ENCODE measurements at places on chromosomes 11 and 22.

DNA sequence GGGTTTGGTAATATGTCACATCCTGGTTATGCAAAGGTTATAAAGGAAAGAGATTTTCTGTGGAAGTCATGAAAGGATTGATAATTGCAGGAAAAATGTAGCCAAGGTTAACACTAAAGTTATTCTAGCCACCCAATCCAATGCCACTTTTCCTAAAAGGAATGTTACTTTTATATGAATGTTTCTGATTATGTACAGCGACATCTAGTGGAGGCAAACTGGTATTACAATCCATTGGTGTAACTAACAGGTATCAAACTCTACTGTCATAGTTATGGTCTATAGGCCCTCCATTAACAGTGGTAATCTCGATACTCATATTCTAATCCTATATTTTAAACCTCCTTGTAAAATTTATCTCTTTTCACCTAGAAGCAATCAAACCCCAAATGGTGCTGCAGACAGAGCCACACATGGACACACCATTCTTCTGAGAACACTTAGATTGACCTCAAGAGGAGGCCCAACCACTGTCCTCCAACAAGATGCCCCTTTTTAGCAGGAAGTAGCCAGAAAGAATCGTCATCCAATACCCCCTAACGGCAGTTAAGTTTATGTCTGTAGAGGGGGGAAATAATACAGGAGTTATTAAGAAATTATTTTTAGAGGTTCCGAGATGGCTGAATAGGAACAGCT, 74.9 kb upstream of the RAG2 start:
- peak; percentile 23 for DNase-seq

GRCh38 chr11:58912124-58912523, 27.2 kb upstream of the GLYATL1 start:
- DNase-seq, result no peak

GRCh38 chr11:134313821-134314607, 17.8 kb upstream of the GLB1L2 start:
- no peak for DNase-seq

DNA sequence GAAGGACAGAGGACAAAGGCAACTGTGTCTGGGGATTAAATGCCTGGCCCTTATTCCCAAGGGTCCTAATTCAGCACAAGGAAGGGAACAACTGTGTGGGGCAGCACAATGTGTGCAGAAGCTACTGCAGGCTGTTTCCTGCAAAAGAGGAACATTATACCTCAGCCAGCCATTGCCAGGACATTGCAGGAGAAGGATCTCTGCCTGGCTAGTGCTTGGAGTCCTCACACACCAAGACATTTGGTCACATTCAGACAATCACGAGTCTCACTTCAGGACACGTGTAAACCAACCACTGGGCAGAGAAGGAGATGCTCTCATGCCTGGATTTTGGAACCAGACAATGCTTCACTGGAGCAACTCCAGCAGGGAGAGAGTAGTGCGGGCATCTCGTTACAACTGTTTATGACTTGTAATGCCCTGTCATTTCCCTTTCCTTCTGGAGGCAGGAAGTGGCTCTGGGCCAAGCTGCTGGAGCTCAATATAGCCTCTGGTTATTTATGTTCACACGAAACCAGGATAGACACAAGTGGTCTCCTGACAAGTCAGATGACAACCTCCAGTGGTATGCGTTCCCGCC, 23.9 kb upstream of the ZC3H12C start:
- DNase-seq, result peak; percentile 92

GRCh38 chr22:50396751-50397370, 53.7 kb downstream of the PPP6R2 start:
- no peak for DNase-seq

GRCh38 chr11:13341026-13341425, 63.4 kb downstream of the BMAL1 start:
- DNase-seq, result no peak

DNA sequence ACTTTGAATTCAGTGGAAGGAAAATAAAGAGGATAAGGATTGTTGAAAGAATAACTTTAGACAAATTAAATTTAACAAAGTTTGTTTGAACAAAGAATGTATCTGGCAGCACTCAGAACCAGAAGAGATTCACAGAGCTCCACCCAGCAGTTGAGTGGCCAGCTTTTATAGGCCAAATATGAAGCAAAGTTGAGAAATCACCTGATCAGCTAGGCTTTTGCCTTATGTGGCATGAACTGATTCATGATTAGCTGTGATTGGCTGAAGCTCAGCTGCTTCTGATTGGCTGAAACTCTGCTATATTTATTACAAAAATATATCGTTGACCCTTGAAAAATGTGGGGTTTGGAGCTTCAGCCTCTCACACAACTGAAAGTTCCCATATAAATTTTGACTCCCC, 62.6 kb downstream of the PIWIL4 start:
- DNase-seq, result no peak

GRCh38 chr11:17603056-17603825, 56.2 kb downstream of the OTOG start:
- DNase-seq, result no peak

DNA sequence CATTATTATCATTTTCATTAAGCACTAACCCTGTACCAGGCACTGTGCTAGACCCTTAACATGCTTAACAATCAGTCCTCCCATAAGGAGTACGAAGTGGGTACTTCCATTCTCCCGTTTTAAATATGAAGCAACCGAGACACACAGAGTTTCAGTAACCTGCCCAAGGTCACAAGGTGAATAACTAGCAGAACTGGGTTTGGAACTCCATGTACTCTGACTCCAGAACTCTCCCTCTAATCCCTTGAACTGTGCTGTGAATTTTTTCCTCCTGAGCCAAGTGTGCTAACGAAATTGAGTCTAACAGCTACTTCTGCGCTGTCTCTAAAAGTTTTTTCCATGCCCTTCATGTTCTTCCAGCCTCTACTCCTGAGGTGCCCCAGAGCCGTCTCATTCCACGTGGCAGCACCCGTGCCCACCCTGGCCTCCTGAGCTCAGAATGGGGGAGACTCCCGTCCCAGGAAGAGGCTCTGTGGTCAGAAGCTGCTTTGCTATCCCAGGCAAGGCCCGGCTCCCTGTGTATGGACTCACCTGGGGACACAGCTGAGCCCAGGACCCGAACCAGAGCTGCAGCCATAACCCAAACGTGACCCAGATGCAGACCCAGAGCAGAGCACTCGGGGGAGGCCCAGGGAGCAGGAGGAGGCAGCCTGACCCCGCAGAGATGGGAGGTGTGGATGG, 8.6 kb upstream of the TRIM29 start:
- no peak for DNase-seq

- no peak for DNase-seq
Observed at GRCh38 chr11:788953-789940, 643 bp downstream of the CEND1 start.

DNA sequence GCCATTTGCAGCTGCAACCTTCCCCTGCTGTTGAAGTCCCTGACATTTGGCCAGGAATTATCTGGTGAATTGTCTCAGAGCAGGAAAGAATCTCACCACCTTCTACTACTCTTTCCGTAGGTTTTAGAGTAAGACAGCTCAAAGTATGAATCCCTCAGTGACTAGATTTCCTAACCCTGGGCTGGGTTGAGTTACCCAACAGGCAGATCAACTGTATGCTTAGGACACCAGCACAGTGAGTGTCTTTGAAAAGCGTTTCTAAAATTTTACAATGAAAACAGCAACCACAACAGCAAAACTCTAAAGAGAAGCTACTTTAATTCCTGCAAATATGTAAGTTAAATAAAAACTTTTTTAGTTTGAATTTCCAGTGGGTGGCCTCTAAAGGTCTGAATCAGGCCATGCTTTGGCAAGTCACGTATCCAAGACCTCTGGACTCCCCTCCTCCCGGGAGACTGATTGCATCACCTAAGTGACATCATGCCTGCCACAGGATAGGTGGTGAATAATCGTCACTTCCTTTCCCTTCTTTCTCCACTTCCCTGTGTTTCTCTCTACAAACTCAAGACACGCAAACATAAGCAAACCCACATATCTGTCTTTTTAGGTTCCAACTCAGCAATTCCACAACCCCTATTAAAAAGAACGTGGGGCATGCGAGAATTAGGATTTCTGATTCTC, 7.8 kb downstream of the OR8B12 start:
- DNase-seq, result no peak

DNA sequence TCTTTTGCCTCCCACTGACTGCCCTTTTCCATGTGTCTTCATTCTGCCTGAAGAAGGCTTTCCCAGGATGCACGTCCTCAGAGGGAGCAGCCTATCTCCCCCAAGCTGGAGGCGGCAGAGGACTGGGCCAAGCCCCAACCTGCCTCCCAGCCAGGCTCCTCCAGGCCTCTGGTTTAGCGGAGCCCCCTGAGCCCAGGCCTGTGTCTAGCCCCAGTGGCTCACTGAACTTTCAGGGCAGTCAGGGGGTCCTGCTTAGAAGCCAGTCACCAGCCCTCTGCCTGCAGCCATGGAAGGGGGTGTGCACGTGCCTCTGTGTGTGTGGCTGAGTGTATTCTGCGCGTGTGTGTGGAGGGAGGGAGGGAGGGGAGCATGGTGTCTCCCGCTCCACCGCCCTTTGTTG, 10.4 kb upstream of the GRK2 start:
- DNase-seq, result no peak

GRCh38 chr22:43331069-43331451, 12.1 kb downstream of the SCUBE1 start:
- DNase-seq, result no peak

GRCh38 chr11:63504933-63505586, 824 bp upstream of the LGALS12 start:
- no peak for DNase-seq

DNA sequence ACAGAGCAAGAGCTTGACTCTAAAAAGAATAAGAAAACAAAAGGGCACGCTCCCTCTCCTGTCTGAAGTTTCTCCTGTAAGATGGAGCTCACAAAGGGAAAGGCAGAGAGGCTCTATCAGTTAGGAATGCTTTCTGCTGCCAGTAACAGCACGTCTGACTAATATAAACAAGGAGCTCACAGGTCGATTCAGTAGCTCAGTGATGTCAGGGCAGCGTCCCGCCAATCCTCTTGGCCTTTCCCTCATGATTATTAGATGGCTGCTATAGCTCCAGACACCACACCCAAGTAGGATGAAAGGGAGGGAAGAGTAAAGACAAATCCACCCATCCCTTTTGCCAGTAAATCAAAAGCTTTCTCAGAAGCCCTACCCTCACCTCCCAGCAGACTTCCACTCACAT, 51.3 kb upstream of the HMGXB4 start:
- DNase-seq, result no peak

All from lower leg skin (tissue), 4 donors.